Activated naive CD4-positive, alpha-beta T cell (primary cell): ENCODE measurements at places on chromosomes 7 and 10.

DNA sequence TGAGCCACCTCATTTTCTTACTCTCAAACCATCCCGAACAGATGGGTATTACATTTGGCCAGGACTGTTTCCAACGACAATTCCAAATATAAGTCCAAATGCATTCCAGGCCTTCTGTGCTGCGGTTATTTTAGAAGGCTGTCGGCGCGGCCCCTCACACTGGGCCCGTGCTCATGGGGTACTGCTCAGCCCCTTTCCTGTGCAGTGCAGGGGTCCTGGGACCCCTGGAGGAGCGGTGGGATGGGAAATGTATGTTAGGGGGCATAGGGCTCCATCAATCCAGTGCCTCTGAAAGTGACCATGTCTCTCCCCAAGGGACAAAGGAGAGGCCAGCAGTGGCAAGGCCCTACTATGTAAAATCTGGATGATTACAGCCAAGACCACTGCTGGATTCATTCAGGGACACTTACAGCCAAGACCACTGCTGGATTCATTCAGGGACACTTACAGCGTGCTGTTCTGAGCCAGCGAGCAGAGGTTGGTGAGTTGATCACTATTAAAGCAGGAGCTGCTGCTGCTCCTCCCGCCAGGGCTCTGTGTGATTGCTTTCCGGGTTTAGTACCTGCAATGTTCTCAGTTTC lies 66.3 kb downstream of the CHST15 start:
- DNase-seq = no peak

GRCh38 chr10:96532523-96532922 lies 18.8 kb upstream of the TLL2 start:
- DNase-seq = no peak

GRCh38 chr10:3412071-3412582 lies 239.5 kb upstream of the PITRM1 start:
- no peak for DNase-seq

GRCh38 chr10:110568055-110568735 lies 700 bp downstream of the SMC3 start:
- DNase-seq = peak; percentile 39

GRCh38 chr10:123000155-123000554 lies 8.4 kb downstream of the IKZF5 start:
- no peak for DNase-seq

DNA sequence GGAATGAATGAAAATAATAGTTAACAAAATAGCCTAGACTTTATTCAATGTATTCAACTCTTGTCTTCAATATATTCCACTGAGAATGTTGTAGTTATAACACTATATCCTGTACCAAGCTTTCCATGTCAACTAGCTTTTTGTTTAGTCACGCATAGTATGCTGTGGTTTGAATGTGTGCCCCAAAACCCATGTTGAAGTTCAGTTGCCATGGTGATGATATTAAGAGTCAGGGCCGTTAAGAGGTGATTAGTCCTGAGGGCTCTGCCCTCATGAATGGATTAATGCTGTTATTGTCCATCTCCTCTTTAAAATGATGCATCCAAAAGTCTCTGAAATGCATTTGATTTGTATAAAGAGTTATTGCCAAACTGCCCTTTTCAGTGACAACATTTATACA lies 887.6 kb downstream of the NRG3 start:
- DNase-seq = no peak

- no peak for DNase-seq
Measured at GRCh38 chr10:78305311-78305710, 271.6 kb downstream of the RPS24 start.

DNA sequence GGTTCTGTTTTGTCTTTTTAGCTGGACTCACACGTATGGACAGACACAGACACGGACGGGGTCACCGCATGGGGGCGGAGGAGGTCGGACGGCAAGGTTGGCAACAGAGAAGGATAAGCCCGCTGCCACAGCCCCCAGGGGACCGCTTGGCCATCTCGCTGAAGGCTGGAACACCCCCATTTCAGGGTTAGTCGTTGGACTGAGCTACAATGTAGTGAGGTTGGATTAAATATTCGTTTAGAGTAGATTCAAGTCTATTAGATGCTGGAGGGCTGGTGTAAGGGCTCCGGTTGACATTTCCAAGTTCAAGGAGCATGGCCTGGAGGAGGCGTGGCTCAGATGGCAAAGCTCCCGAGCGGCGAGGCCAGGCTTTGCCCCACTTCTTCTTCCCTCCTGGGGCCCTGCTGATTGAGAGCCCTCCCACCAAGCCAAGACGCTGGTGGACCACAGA lies 35.2 kb downstream of the PPIF start:
- no peak for DNase-seq
